ENCODE measurements at places on chromosomes 12 and 14.

- DNase-seq: no peak
Observed at GRCh38 chr12:74415633-74416032, 122.0 kb upstream of the ATXN7L3B start.

GRCh38 chr12:23133471-23133870, 508.5 kb downstream of the ETNK1 start:
- DNase-seq: no peak

GRCh38 chr12:47317175-47317915, 237.6 kb upstream of the AMIGO2 start:
- DNase-seq: no peak

DNA sequence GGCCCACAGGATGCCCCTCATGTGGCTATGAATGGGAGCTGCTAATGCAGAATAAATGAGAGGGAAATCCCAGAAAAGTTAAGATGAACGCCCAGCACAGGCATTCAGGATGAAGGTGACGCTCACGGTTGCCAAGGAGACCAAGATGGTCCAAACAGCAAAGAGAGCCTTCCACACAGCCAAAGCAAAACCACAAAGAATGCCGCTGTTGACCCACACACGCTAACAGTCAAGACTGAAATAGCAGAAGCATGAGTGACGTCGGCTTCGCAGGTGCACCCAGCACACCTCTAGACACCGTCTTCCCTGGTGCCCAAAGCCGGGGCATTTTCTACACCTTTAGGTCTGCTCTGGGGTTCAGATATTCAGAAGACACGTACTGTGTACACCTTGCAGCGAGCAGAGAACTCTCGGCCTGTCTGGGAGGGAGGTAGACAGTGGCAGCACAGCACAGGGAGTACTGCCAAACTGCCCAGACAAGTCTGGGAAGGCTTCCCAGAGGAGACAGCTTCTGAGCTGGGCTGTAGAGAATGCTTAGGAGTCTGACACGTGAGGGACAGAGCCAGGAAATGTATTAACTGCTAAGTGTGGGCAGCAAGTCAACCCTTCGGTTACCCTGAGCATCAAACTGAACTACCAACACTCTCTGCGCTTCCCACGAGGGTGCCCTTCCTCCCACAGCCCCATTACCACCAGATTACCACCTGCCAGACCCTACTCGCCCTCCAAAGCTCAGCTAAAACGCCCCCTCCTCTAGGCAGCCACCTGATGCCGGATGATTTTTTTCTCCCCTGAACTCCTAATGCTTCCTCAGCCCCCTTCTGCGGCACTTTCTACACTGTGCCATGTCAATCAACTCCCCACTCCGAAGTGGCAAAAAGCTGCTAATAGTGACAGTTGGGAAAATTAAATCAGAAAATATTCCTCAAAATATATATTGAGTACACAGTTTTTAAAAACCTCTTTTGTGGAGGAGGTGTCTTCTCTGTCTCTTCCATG, 50.1 kb downstream of the CCDC88C start:
- no peak for DNase-seq

DNA sequence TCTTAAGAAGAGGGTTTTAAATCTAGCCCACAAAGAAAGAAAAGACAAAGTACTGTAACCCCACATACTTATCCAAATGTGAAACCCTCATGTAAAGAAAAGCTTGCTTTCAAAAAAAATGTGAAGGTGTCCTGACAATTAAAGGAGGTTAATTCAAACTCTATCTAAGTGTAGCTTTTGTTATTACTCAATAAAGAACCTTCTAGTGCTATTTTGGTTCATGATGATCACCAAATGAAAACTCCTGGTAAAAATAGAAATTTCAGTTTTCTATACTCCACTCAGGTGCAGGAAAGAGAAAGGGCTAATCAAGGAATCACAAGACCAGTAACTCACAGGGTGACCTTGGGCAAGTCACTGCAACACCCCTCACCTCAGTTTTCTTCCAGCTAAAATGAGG, 1.6 kb downstream of the STAB2 start:
- no peak for DNase-seq

- no peak for DNase-seq
Observed at GRCh38 chr12:103036581-103037214, 79.2 kb downstream of the ASCL1 start.

- no peak for DNase-seq
Observed at GRCh38 chr12:113565368-113565767, 93.7 kb upstream of the LHX5 start.

GRCh38 chr12:232731-233614, 19.0 kb upstream of the SLC6A12 start:
- peak; percentile 75 for DNase-seq

- DNase-seq: no peak
Observed at GRCh38 chr12:67884596-67884995, 104.7 kb upstream of the IFNG-AS1 start.

GRCh38 chr12:112294793-112295192, 87.4 kb downstream of the HECTD4 start:
- no peak for DNase-seq

Data from NCI-H1092 (cell line).